Ascending aorta (tissue), 2 donors: ENCODE measurements at places on chromosomes 16 and 17. TPM values are rescaled to one million over a fixed set of nuclear protein-coding genes. Genes with fewer than 3 reads are reported as not detected.
A peak's percentile ranks its signal among the peaks of the same experiment; 100 is the strongest.

Gene CHST5
- not detected for total RNA-seq

Gene CDH13
- total RNA-seq: 160 TPM

Gene SLFN5
- total RNA-seq: 13.0 TPM

Gene HERPUD1
- total RNA-seq: 108 TPM

Gene NTN1
- 29.6 TPM for total RNA-seq

Gene DUS1L
- 111 TPM for total RNA-seq

Gene WNT3
- total RNA-seq: not detected

GRCh38 chr17:49223517-49224197 lies 6.9 kb downstream of the PHOSPHO1 start:
- DNase-seq: no peak

- no peak for DNase-seq
These were observed 5.7 kb upstream of the MGAT5B start for GRCh38 chr17:76862494-76862893.

DNA sequence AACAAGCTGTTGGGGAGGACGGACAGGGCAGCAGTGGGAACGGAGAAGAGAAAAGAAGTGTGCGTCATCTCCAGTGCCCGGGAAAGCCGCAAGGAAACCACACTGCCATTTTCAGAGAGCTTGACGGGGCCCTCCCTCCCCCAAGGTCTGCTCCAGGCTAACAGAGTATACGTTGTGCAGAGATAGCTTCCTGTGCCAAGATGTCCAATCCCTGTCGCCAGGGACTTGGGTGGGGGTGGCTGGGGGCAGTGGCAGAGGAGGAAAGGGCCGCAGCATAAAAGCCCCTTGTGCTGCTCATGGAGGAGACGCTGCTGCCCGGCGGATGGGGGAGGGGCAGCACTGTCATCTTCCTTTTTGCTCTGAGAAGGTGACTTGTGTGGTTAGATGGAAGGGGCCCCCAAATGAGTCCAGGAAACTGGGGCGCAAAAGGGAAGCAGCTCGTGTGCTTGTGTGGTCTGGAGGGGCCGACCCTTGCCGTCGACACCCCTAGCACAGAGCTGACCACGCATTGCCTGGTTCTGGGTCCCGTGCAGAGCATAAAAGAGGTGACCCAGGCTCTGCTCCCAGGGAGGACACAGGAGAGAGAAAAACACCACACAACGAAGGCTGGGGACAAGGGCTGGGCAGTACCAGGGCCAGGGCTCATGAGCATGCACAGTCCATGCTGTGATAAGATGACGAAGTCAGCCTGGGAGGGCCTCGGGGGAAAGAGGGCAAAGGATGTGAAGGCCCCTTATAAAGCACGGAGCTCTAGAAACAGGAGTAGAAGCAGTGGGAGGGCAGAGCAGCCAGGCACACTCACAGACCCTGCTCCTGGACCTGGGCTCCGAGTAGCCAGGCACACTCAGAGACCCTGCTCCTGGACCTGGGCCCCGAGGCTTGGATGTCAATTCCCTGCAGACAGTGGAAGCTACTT lies 372.7 kb downstream of the SLC39A11 start:
- DNase-seq: no peak

- DNase-seq: peak; percentile 70
These were observed 10.3 kb downstream of the ZNF469 start for GRCh38 chr16:88393034-88393433.

DNA sequence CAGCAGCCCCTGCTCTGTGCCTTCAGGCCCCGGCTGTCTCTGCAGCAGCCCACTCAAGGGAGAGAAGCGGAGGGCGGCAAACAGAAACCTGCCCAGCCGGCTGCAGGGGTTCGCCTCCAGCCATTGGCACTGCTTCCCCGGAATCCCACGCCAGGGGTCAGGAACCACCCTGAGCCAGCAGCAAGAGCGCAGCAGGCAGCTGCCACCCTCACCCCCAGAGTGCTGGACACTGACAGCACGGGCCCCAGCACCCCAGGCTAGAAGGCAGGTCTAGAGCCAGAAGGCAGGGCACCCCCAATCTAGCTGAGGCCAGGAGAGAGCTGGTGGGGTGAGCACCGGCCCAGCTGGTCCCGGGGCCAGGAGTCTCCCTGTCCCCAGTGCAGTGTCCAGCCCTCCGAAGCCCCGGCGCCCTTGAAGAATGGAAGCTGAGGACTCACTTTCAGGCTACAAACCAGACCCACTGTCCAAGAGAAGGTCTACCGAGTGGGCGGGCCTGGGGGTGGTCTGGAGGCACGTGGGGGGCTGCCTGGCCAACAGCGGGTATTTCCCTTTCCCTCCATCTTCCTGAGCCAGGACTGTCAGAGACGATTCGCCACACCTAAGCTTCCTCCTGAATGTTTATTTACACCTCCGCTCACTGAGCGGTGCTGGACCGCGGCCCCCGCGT lies 8.4 kb downstream of the UBALD2 start:
- no peak for DNase-seq

DNA sequence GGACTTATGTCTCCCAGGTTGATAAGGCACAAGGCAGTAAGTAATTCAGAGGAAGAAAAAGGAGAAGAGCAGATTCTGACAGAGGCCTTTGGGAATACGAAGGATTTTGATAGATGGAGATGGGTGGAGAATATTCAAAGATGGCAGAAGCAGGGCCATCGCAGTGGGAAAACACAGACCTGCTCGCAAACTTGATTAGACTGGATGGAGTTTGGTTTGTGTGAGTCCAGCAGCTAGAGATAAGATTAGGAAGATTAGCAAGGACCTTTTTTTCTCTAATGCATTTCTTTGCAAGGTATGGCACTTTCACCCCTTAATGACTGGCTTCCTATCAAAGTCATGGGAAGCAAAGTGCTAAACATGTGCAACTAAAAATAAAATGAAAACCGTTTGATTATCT lies 196.7 kb downstream of the FTO start:
- DNase-seq: no peak

DNA sequence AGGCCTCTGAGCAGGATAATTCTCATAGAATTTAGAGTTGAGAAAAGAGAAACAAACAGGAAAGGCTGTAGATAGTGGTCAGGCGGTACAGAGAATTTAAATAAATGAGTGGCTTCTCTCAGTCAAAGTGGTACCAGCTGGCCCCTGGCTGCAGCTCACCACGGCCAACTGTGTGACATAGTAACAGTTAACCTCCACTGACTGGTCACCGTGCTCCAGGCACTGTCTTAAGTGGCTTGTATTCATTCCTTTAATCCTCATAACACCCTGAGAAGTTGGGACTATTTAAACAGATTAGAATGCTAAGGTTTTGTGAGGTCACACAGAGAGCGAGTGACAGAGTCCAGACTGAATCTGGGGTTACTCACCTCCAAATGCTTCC lies 108.9 kb downstream of the GNAO1 start:
- no peak for DNase-seq

- no peak for DNase-seq
These were observed 163.2 kb downstream of the PPM1E start for GRCh38 chr17:58918884-58919283.

- DNase-seq: no peak
These were observed 66.1 kb downstream of the NOG start for GRCh38 chr17:56659622-56660021.

- no peak for DNase-seq
These were observed 45.1 kb upstream of the ZNF750 start for GRCh38 chr17:82884970-82885353.

DNA sequence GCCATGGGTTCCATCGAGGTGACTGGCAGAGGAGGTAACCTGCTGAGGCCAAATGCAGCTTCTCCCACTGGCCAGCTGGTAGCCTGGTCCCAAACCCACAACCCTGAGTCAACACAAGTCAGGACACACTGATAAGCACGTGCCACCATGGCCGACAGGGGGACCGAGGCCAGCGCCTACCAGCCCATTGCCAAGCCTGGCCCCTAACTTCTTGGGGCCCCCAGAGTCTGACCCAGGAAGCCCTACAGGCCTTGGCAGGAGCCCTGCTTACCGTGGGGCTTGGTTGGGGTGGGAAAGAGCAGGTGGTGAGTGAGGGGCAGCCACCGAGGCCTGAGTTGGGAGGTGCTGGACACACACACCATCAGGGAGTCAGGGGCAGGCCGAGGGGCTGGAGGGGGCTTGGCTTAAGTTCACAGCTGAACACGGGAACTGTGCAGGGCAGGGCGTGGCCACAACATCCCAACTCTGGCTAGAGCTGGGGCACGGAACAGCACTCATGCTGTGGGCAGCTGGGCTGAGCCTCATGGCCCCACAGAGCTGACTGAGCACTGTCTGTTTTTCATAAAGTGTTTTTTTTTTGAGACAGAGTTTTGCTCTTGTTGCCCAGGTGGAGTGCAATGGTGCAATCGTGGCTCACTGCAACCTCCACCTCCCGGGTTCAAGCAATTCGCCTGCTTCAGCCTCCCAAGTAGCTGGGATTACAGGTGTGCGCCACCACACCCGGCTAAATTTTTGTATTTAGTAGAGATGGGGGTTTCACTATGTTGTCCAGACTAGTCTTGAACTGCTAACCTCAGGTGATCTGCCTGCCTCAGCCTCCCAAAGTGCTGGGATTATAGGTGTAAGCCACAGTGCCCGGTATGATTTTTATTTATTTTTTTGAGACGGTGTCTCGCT lies 5.5 kb downstream of the MRPL28 start:
- DNase-seq: no peak

- DNase-seq: peak; percentile 91
These were observed 208.9 kb downstream of the SHISA9 start for GRCh38 chr16:13110124-13110796.

- DNase-seq: no peak
These were observed 13.7 kb downstream of the DYNLL2 start for GRCh38 chr17:58096892-58097291.

GRCh38 chr17:80904036-80904753 lies 87.4 kb upstream of the CHMP6 start:
- DNase-seq: no peak

DNA sequence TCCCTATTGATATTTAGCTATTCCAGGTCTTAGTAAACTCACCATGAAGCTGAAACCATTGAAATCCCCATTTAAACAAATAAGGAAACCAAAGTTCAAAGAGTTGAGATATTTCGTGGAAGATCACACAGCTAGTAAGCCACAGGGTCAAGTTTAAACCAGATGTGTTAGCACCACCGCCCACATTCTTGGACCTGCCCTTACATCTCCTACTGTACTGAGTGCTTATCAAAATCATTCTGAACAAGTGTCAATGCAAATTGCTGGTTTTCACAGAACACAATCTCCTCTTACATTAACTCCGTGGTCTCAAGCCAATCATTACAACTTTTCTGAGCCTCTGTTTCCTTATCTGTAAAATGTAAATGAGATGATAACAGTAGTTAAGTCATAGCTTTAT lies 676.2 kb downstream of the CDH11 start:
- DNase-seq: no peak

GRCh38 chr16:10552281-10552680 lies 28.1 kb downstream of the EMP2 start:
- no peak for DNase-seq

GRCh38 chr16:56387396-56387795 lies 37.9 kb downstream of the AMFR start:
- DNase-seq: no peak

- no peak for DNase-seq
These were observed 2.1 kb downstream of the ACD start for GRCh38 chr16:67657751-67658518.

GRCh38 chr16:73037331-73037745 lies 10.6 kb downstream of the ZFHX3 start:
- no peak for DNase-seq

DNA sequence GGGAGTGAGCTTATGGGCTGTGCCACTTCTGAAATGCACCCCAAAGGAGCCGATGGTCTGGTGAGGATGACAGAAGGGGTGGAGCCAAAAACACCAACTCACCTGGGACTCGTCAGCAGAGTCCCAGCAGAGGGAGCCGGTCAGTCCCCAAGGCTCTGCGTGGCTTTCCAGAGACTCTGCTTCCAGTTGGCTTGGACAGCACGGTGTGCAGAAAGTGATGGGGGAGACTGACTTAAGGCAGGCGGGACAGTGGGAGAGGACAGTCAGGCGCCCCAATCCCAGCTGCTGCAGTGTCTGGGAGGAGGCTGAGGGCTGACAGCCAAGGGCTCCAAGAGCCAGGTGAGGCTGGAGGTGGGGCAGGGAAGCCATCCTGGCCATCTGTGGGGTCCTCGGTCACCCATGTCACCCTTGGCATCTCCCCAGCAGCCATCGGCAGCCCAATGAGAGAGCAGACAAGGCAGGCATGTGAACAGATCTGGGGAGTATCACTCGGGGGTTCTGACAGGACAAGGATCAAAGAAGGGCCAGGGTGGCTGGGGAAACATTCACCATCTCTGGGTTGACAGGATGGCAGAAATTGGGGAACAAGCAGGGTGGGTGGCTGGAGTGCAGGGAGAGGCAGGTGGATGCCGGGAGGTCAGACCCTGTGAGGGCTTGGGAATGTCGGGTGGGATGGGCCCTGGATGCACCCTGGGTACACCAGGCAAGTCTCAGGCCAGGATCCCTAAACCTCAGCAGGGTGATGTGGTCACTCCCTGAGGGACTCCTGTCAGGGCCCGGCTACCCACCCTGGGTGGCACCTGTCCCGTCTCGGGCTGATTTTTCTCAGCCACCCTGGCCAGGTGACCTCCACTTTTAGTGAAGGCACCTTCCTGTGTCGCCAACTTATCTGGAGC lies 8.9 kb upstream of the KRTAP17-1 start:
- DNase-seq: no peak

DNA sequence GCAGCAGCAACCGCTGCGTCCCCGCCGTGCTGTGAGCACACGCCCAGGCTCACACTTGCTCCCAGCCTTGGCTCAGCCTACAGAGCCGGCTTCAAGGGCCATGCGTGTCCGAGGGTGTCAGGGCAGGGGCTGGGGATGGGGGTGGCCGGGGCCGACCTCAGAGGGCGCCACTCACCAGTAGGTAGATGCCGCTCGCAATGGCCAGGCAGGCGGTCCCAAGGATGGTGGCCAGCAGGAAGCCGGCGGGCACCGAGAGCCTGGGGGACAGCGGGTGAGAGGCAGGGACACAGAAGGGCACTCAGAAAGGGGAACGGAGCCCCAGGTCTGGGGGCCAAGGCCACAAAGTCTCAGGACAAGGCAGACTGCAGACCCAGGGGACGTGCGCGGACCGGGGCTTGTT lies 4.9 kb downstream of the CYBA start:
- DNase-seq: no peak

DNA sequence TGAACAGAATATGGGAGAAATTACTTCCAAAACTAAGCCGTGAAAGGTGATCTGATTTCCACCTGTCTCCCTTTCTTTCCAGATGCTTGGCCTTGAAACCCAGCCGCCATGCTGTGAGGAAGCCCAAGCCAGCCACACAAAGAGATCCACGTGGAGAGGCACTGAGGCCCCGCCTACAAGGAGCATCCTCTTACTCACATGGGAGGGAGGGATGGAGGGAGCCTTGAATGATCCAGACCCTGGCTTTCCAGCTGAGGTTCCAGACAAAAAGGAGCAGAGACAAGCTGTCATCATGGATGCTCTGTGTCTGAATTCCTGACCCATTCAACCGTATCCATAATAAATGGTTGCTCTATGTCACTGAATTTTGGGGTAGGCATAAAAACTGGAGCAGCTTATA lies 48.9 kb upstream of the HAPSTR1 start:
- DNase-seq: no peak
